ENCODE measurements at places on chromosomes 1 and 21.

GRCh38 chr1:232965912-232966217 lies 15.5 kb downstream of the NTPCR start:
- no peak for DNase-seq

DNA sequence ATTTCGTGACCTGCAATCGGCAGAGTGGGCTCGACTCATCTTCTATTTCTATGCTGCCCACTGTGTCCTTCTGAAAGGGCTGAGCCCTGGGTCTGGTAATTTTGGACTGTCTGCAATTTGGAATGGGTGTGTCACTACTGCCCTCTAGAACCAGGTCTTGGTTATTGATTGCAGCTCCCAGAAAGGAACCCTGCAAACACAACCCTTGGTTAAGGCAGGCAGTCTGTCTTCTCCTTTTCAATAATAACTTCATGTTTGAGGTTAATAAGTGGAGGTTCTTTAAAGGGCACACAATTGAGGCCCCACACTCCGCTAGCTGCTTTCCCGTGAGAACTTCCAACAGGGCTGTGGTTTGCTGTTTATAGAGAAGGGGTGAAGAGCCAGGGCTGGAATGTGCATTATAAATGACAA lies 79.9 kb upstream of the LYST start:
- DNase-seq: peak; percentile 73

DNA sequence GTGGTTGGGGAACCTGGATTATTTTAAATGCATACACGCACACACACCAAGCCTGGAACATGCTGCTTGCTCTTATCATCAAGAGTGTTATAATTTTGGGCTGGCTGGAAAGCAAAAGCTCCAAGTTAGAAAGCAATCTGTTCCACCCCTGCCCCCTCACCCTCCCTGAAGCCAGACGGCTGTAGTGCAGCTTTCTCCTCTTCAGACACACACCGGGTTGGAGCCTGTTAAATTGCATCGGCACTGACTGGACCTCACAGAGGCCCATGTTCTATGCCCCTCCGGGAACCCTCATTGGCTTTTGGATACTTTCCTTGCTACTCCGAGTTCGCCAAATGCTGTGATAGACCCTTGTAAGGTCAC lies 90.6 kb upstream of the KCNJ15 start:
- no peak for DNase-seq

DNA sequence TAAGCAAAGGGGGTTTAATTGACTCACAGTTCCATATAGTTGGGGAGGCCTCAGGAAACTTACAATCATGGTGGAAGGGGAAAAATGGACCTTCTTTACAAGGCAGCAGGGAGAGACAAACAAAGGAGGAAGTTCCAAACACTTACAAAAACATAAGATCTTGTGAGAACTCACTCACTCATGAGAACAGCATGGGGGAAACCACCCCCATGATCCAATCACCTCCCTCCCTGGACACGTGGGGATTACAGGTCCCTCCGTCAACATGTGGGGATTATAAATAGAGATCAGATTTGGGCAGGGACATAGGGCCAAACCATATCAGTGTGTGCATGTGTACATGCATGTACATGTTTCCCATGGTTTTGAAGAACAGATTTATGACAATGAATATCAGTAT lies 5.5 kb upstream of the SMG7 start:
- no peak for DNase-seq

DNA sequence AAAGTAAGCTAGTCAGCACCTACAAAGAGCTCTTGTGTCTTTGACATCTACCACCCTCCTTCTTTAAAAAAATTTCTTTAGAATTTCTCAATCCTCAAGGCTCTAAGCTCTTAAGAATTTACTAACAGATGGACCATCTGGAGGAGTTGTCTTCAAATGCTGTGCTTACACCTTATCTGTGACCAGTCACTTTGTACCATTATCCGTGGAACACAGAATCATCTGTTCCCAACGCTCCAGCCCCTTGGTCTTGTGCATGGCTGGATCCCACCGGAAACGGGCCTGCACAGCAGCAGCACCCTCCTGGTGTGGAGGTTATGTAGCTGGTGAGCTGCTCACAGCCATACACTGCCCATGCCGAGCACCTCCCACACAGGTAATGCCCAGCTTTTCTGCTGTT lies 89.0 kb downstream of the TBX19 start:
- DNase-seq: no peak

DNA sequence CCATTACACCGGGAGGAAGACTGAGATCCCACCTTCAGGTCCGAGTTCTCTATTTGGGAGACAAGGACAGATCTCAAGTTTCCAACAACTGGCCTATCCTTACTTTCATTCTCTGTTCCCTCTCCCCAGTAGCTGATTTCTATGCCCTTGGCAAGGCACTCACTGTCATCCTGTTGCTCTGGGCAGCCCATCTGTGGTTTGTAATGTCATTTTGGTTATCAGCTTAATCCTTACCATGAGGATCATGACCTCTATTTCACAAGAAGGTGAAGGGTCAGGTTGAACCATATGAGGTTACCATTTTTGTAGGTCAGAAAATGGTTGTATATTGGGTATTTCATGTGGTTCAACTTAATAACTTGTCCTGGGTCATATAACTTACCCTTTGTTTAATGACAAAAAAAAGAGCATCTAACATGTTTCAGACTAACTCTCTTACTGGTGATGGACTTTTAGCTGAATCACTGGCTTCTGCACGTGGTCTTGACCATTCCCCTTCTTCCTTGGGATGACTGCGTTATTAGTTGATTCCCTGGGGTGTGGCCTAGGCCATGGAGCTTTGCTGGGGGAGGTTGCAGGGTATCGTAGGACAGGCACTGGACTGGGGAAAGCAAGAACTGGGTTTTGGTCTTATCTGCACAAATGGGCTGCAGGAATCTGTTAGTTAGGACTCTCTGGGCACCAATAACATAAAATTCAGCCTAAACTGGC lies 120.2 kb downstream of the ACTL8 start:
- peak; percentile 56 for DNase-seq

DNA sequence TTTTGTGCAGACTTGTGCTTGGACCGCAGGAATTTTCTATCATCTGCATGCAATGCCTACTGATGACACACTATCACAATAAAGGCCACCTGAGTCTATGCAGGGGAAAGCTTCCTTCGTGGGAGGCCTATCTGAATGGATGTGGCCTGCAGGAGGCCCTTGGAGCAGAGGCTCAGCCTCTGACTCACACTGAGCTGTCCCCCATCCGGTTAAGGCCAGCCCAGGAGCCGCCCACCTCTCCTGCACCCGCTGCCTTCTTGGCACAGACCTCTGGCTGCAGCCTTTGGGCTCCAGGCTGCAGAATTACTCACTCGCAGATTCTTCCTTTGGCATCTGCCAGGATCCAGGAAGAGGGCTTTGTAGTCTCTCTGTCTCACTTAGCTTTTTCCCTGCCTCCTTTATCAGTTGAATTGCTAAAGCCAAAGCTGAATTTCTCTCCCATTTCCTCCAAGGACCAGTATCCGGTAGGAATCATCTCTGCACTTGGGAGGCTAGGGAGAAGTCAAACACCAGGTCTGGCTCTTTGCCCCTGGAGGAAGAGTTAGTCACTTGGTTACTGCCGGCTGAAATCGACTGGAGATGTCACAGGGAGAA lies 65.1 kb upstream of the JUN start:
- peak; percentile 100 for DNase-seq

GRCh38 chr1:198771563-198772153 lies 132.8 kb downstream of the PTPRC start:
- DNase-seq: peak; percentile 42

All from fibroblast of lung (primary cell).